Uterus (tissue), 4 donors: ENCODE measurements at places on chromosomes 12 and 14. TPM values are rescaled to one million over a fixed set of nuclear protein-coding genes. Genes with fewer than 3 reads are reported as not detected.

DNA sequence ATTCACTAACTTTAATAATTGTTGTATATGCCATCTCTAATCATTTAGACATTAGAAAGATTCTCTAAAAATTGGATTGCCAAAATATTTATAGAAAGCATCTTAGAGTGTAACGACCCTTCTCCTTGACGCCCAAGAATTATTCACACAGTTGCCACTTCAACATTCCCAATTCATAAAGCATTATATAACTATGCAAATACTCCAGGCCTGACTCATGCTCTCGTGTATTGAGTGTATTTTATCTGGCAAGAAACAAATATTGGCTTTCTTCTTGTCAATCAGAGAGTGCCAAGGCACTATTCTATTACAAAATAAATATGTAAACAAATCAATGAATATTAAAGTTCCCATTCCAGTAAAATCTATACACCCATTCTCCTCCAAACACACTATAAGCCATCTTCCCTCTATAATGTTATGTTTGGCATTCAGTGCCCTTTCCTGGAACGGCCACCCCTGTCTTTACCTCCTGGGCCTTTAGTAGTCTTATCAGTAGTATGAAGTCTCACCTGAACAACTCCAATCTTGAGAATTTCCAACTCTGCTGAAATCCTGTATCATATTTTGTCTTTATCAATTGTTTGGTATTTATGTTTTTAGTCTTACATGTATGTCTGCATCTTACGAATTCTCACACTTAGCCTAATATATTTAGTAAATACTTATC lies 182.6 kb downstream of the PIK3C2G start:
- DNase-seq: no peak

DNA sequence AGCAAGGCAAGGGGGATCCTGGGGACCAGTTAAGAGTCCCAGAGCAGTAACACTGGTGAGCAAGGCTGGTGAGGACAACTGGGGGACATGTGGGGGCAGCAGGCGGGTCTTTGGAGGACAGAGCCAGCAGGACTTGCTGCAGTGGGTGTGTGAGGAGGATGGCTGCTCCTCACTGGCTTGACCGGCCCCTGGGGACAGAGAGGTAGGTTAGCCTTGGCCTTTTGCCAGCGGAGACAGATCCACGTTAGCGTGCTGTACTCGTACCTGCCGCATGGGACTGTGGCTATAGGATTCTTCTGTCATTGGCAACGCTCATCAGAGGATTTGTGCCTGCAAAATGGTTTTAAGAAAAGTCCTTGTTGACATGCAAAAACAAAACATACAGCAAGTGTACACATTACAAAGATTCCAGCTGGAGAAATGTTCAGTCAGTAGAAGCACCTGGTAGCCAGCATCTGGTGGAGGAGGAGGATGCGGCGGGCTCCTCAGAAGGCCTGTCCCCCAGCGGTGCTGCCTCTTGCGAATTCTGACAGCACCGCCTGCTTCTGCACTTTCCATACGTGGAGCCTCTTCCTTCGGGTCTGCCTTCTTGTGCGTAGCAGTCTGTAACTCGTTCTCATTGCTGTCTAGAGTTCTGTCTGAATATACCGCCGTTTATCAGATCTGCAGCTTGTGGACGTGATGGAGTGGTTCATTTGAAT lies 91.3 kb downstream of the EP400 start:
- DNase-seq: no peak

DNA sequence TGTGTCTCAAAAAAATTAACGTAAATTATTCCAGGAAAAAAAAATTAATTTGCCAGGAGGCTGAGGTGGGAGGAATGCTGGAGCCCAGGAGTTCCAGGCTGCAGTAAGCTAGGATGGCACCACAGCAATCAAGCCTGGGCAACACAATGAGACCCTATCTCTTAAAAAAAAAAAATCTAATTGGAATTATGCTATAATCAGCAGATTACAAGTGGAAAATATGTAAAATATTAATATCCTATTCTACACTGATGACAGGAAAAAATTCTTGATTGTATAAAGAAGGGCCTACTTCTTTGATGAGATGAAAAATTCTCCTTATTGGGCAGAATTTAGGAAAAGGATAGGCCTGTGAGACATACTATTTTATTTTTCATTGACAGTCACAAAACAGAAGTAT lies 114.0 kb downstream of the RALGAPA1 start:
- DNase-seq: no peak

GRCh38 chr14:20652996-20653975 lies 11.8 kb upstream of the OR6S1 start:
- DNase-seq: peak; percentile 23

The PDE3A gene
- total RNA-seq: 75.8 TPM

The ALG10B gene
- 13.5 TPM for total RNA-seq
